CD8-positive, alpha-beta memory T cell (primary cell): ENCODE measurements at places on chromosomes 7 and 10.
A peak's percentile ranks its signal among the peaks of the same experiment; 100 is the strongest.

DNA sequence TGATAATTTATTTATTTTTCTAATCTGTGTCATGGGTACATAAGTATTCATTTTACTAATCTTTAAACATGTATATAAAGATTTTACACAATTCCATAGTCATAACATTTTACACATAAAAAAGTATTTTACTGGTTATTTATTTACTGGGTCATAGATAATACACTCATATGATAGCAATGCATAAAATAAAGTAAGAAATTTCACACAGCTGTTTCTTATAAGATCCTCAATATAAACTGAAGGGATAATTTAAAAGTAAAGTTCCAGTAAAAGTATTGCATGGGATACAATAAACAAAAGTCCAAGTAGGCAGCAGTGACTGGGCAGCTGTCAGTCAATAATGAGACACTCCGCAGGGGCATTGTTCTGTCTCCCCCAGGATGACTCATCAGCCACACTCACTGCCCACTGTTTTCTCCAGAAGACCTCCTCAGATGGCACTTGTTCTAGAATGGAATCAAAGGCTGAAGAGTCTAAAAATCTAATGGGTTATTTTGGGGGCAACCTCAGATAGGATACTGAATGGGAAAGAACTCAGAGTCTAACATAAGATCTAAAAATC lies 32.7 kb downstream of the DPY19L1 start:
- DNase-seq = no peak

DNA sequence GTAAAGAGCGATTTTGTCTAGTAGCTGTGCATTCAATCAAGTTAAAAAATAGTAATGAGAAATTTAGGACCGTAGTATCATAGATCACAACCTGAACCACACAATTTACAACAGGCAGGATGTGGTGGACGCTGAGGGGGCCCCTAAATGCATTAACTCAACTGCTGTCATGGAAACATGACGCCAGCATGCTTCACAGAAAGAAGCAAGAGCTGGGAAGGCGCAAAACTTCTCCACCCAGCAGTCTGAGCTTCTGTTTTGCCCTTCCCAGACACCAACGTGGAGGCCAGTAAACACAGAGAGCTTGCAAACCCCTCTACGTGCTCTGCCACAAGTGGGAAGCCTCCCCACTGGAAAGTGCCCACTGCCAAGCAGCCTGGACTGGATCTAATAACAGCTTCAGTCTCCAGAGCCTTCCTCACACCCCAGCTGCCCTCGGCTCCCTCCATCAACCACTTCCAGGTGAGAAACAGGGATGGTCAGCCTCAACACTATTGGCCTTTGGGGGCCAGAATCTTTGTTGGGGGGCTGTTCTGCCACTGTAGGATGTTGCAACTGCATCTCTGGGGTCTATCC lies 151.8 kb downstream of the SFMBT2 start:
- DNase-seq = peak; percentile 77

DNA sequence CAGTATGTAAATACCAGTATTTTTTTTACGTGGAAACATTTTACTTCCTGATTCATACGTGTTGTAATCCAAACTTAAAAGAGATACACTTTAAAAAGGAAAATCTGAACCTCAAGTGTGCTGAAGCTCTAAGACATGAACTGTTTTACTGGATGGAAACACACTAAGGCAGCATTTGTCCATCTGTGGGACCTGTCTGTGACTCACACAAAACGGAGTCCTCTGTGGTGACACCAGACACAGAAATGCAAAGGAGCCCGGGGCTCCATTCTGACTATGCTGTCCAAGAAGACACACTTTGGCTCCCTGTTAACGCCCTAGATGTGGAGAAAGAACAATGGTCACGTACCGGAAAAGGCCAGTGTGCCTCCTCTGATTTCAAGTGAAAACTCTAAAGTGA lies 23.9 kb downstream of the RNF133 start:
- no peak for DNase-seq

DNA sequence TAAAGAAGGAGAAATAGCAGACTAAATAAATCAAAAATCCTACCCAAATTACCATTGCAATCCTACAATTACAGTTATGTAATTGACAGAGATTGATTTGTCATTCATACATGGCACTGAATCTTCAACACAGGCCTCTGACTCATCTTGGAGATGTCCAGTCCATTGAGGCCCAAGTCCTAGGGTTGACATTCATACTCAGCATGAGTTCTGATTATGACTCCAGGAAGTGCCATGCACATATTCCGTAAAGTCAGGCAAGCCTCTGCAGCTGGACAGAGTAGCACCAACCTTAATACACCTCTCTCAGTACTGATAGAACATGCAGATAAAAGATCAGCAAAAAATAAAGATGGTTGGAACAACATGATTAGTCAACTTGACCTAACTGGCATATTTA lies 353.7 kb upstream of the NFE2L3 start:
- DNase-seq = no peak

GRCh38 chr10:132723330-132723970 lies 62.5 kb downstream of the NKX6-2 start:
- no peak for DNase-seq

DNA sequence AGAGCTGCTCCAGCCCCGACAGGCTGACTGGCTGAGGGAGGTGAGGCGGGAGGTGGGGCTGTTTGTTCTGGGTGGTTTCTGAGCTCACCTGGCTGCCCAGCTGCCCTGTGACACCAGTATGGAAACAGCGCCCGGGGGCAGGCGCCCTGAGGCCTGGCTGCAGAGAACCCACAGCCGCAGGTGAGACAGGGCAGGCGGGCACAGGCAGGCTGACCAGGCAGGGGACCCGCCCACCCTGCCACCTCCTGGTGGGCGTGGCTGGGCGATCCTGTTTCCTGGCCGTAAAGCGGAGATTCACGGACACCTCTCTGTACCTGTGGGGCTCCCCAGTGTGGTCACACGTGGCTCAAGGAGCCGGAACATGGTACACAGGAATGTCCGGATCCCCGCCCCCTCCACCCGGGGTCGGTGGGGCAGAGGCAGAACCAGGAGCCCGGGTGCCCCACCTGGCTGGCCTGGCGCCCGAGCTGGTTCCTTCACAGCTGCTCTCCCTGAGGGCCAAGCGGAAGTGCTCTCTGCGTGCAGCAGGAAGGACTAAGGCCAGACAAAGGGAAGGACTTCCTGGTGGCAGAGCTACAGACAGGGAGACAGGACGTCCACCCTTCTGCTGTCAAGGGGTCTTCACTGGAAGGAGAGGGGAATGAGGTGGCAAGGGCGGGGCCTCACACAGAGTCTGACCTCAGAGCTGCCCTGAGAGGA lies 3.9 kb downstream of the MICALL2 start:
- DNase-seq = no peak

DNA sequence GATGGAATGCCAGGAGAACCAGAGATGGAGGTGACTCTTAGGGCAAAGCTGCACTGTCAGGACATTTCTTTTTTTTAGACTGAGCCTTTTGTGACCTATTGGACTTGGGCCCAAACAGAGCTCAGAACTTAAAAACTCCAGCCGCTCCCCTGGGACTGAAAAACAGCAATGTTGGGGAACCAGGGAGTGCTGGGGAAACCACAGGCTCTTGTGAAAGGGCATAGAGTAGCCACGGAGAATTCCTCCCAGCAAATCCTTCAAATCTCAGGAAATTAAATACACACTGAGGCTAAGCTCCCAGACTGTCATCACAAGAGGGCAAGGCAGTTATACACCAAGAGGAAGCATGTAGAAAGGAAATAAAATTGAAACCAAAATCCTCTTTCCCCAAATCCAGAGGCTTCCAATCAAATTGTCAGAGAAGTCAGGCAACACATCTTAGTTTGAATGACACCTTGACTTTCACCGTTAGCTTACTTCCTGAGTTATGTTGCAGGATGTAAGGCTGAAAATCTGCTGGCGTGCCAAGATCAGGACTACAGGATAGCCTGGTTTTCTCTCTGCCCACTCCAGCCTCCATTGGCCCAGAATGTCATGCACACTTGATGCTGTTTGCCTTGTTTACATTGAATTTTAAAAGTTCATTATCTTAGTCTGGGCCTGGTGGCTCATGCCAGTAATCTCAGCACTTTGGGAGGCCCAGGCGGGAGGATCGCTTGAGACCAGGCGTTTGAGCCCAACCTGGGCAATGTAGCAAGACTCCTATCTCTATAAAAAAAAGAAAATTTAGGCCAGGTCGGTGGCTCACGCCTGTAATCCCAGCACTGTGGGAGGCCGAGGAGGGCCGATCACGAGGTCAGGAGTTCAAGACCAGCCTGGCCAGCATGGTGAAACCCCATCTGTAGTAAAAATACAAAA lies 2.6 kb upstream of the RFC2 start:
- no peak for DNase-seq

- DNase-seq = no peak
Observed at GRCh38 chr7:158706273-158706704, 1.7 kb upstream of the NCAPG2 start.

GRCh38 chr10:50347394-50347802 lies 96.1 kb upstream of the ASAH2 start:
- DNase-seq = no peak

- no peak for DNase-seq
Observed at GRCh38 chr10:45280113-45280760, 35.2 kb downstream of the OR13A1 start.

GRCh38 chr7:107115762-107116540 lies 52.9 kb upstream of the HBP1 start:
- DNase-seq = no peak

DNA sequence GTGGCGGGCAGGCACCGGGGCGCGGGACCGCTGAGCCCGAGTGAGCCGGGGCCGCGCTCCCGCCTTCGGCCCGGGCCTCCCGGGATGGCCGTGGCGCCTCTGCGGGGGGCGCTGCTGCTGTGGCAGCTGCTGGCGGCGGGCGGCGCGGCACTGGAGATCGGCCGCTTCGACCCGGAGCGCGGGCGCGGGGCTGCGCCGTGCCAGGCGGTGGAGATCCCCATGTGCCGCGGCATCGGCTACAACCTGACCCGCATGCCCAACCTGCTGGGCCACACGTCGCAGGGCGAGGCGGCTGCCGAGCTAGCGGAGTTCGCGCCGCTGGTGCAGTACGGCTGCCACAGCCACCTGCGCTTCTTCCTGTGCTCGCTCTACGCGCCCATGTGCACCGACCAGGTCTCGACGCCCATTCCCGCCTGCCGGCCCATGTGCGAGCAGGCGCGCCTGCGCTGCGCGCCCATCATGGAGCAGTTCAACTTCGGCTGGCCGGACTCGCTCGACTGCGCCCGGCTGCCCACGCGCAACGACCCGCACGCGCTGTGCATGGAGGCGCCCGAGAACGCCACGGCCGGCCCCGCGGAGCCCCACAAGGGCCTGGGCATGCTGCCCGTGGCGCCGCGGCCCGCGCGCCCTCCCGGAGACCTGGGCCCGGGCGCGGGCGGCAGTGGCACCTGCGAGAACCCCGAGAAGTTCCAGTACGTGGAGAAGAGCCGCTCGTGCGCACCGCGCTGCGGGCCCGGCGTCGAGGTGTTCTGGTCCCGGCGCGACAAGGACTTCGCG lies 534 bp downstream of the FZD9 start:
- DNase-seq = no peak

- DNase-seq = peak; percentile 65
Observed at GRCh38 chr7:2715341-2716231, 27.6 kb downstream of the AMZ1 start.

DNA sequence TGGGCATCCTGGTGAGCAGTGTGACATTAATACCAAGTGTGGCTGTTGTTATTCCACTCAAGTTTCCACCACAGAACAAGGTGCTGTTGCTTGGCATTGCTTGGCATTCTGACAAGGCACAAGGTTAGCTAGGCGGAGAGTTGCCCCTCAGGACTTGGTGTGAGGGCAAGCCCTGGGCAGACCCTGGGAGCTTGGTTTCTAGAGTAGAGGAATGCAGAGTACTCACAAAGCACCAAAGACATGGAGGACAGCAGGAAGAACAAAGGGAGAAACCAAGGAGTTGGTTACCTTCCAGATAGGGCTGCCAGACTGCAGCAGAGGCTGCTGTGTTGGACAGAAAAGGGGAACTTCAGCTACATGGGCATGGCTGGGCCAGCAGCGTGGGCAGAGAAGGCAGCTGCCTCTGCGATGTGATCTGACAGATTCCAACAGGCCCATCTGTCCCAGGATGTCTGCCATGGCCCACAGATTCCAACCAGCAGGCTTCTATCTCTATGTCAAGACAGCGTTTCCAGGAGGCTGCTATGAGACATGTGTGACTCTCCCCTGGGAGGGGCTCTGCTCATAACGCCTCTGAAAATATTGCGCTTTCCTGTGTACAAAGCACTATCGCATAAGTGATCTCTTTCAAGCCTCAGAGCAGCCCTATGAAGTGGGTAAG lies 1.8 kb downstream of the GOLGA7B start:
- no peak for DNase-seq

DNA sequence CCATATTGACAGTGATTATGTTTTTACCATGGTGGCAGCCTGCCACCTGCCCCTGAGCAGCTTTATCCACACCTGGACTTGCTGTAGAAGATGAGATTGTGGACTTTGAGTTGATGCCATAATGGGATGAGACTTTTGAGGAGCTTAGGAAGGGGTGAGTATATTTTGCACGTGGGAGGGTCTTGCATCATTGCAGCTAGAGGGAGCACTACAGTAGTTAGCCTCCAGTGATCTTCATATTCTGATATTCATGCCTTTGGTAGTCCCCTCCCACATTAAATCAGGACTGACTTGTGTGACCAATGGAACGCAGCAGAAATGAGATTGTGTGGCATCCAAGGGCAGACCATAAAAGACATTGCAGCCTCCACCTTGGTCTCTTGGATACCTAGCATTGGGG lies 18.2 kb upstream of the COL13A1 start:
- no peak for DNase-seq

DNA sequence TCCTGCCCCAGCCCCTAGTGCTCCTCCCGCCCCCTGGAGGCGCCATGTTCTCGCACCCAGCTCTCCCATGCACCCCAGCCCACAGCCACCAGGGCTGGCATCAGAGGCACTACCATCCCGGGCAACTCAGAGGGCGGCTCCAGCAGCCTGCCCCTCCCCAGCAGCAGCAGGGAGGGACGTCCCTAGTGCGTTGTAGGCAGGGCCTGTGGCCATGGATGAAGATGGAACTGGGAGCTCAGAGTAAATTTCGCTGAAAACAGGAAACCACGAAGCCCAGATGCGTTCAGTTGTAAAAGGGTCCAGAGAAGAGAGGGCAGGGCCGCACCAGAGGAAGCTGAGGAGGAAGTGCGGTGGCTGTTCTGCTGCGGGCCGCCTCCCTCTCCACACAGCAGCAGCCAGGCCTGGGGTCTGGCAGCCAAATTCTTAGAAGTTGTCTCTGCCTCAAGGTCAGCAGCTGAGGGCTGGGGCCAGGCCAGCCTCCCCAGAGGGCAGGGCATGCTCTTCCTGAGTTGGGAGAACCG lies 24.6 kb downstream of the VSIR start:
- peak; percentile 89 for DNase-seq

DNA sequence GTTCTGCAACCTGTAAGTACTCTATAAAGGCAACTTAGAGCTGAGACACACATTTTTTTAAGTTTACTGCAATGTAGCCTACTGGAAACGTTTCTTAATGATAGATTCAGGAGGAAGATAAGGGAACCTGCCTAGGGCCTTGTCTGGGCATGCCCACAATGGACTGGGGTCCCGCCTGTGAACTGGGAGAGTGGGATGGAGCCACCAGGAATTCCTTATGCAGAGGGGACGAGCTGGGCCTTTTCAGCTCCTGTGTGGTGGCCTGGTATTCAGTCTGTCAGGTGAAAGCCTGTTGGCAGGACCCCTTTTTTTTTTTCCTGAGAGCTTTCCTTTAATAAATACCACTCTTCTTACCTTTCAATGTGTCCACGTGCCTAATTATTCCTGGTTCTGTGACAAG lies 384.4 kb upstream of the ZWINT start:
- no peak for DNase-seq

GRCh38 chr10:69361303-69361614 lies 55.5 kb downstream of the TACR2 start:
- no peak for DNase-seq
